ENCODE measurements at places on chromosomes 2 and 18.

- DNase-seq: no peak
Measured at GRCh38 chr2:31522786-31523185, 58.0 kb downstream of the SRD5A2 start.

DNA sequence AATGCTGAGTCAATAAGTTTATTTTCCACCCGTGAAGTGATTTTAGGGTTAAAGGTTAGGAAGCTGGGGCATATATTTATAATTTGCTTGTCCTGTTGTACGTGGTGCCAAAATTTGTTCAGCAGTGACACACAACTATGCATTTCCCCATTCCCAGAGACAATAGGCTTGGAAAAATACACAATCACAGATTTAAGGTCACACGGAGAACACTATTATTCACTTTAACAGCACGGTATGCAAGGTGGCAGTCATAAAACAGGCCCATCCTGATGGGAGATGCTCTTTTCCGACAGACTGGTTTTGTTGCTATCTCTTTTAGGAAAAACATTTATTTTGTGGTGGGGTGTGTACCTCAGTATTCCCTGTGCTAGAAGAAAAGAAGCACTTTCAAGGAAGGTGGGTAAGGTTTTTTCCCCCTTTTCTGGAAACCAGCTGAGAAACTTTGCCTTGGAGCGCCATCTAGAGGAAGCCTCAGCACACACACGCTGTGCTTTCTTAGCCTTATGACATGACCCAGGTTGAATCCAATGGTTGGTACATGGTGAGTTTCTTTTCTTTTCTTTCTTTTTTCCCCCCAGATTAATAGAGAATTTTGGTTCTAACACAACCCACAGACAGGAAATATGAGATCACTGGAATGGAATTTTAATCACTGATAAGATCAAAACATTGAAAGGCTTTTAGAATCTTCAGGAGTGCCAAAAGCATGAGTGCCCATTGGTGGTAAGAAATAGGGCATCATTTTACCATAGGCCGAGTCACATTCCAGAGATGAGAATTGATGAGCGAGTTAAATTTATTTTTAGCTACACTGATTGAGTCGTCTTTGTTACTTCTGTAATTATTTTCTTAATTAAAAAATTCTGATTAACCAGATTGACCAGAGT, 332.1 kb downstream of the AGPS start:
- DNase-seq: no peak

DNA sequence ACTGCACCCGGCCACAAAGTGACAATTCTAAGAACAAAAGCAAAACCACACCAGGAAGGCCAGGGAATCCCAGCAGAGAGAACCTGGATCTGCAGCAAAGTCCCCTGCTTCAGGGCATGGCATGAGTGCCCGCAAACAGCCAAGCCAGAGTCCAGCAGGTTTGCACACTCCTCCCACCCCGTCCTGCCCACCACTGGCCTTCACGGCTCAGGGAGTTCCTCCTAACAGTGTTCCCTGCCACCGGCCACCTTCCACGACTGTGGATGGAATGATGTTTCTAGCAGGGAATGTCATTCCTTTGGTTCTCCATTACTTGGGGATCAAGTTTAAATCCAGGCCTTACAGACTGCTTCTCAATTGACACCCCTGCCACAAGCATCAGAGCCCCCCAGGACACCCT, 42.0 kb upstream of the B3GNT7 start:
- DNase-seq: no peak

GRCh38 chr18:65298422-65298821, 452.4 kb upstream of the CDH7 start:
- no peak for DNase-seq

- DNase-seq: no peak
Measured at GRCh38 chr2:231890896-231891513, 35.2 kb downstream of the NPPC start.

DNA sequence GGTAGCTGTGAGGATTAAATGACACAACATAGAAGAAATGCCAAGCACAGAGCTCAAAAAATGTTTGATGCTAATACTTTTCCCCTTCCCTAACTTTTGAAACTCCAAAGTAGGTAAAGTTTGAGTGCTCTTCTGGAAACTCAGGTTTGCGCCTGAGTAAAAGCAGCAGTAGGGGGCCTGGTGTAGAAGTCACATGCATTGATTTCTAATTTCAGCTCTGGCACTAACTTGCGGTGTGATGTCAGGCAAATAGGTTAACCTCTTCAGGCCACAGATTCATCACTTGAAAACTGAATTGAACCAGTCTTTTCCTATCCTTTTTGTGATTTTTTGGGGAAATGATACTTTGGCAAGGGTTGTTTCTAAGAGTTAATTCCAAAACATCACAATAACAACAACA, 27.2 kb downstream of the LHCGR start:
- DNase-seq: no peak

- no peak for DNase-seq
Measured at GRCh38 chr2:172792711-172793110, 57.1 kb downstream of the RAPGEF4 start.

GRCh38 chr2:233912691-233913423, 4.3 kb upstream of the TRPM8 start:
- no peak for DNase-seq

- DNase-seq: no peak
Measured at GRCh38 chr2:101400506-101401325, 13.4 kb upstream of the CREG2 start.

- DNase-seq: no peak
Measured at GRCh38 chr2:227789803-227790202, 23.8 kb upstream of the CCL20 start.

GRCh38 chr2:187050409-187050998, 201.5 kb upstream of the ZSWIM2 start:
- DNase-seq: no peak

- no peak for DNase-seq
Measured at GRCh38 chr2:234880551-234881211, 71.1 kb upstream of the SH3BP4 start.

DNA sequence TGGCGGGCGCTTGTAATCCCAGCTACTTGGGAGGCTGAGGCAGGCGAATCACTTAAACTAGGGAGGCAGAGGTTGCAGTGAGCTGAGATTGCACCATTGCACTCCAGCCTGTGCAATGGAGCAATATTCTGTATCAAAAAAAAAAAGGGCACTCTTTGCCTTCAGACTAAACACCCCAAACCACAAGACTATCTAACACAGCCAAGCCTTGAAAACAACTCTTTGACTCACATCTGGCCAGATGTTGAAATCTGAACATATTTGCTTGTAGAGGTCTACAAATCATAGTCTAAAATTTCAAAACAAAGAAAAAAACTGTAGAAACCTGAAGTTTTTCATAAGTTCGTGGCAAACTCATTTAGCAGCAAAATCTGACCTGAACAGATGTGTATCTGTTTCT, 94.9 kb downstream of the FAM161A start:
- DNase-seq: no peak

All from stimulated activated CD4-positive, alpha-beta T cell treated with anti-CD3 and anti-CD28 coated beads, TNF-alpha, amount 100 ng/mL, for 1 hour (primary cell).